WTC11 (cell line): ENCODE measurements at places on chromosomes 5 and 9.
A peak's percentile ranks its signal among the peaks of the same experiment; 100 is the strongest.

GRCh38 chr9:76395381-76395780 lies 1.2 kb upstream of the RFK start:
- H3K4me1 ChIP-seq, result peaks cover 11% of the 10 kb centered on the region
- peak overlapping the region; percentile 82 for H3K4me3 ChIP-seq
- no peak overlapping the region; the same call in 1 of the 2 replicates for H3K27ac ChIP-seq
- DNase-seq, result no peak
- no peaks in the 10 kb centered on the region; the same call in 1 of the 2 replicates for H3K27me3 ChIP-seq
- H3K36me3 ChIP-seq, result peaks cover 19% of the 10 kb centered on the region

DNA sequence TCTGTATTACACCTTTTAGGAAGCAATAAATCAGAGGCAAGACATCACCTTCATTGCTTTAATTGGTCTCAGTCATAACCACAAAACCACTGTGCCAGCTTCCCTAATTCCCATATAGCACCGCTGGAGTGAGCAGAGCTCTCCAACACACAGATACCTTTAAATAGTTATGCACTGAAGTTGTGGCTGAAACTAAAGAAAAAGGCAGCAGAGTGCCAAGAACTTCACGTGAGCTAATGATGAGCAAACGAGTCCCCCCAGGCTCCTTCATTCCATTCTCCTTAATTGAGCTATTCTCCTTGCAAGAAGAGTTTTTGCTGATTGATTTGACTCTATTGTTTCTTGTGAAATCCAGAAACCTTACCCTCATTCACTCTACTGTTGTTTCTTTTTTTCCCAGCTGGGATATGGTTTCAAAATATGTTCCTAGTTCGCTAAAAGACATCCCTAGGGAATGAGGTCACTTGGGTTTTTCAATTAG lies 501.5 kb downstream of the SPATA31D1 start:
- DNase-seq, result no peak
- H3K27me3 ChIP-seq, result no peaks in the 10 kb centered on the region
- peak overlapping the region; percentile 52; the same call in 1 of the 2 replicates for H3K27ac ChIP-seq
- no peak overlapping the region for H3K4me3 ChIP-seq

DNA sequence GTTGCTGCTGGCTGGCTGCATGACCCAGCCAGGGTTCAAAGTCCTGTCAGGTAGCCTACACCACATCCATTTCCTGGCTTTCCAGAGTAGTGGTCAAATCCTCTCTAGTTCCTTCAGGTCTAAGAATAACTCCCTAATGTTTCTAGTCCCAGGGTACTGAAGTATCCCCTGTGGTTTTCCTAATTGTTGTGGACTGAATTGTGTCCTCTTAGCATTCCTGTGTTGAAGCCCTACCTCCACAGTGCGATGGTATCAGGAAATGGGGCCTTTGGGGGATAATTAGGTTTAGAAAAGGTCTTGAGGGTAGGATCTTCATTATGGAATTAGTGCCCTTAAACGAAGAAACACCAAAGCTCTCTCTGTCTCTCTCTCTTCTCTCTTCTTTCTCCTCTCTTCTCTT lies 191.8 kb upstream of the CCNG1 start:
- H3K27ac ChIP-seq, result peak overlapping the region; percentile 17
- peaks cover 21% of the 10 kb centered on the region for H3K4me1 ChIP-seq
- no peaks in the 10 kb centered on the region for H3K27me3 ChIP-seq
- no peak for DNase-seq
- no peak overlapping the region for H3K4me3 ChIP-seq
- no peaks in the 10 kb centered on the region for H3K36me3 ChIP-seq

DNA sequence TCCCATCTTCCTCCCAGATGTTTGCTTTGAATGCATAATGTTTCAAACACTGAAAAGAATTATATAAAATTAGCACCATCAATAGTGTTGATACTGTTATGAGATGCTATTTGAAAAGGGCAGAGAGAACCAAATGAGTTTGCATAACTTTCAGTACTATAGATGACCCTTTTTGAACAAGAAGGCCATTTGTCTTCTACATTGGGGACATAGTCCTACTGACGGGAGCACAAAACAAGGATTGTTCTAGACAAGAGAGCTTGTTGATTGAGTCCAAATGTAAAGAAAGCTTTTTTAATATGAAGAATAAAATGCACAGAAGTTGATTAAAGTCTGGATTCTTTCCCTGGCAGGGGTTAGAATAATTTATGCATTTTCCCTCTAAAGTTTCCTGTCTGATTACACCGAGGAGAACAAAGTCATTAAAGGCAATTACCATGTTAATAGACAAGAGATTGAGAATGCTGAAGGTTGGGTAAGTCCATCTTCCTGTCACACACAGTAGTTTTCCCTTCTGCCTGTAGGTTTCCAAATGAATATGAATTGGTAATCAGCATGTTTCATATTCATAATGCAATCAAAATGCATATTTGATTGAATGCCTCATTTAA lies 32.8 kb upstream of the ADCY2 start:
- peaks cover 53% of the 10 kb centered on the region for H3K4me1 ChIP-seq
- DNase-seq, result no peak
- H3K27me3 ChIP-seq, result peaks cover 2% of the 10 kb centered on the region; the same call in 1 of the 2 replicates
- peaks cover 24% of the 10 kb centered on the region for H3K36me3 ChIP-seq
- no peak overlapping the region for H3K4me3 ChIP-seq

DNA sequence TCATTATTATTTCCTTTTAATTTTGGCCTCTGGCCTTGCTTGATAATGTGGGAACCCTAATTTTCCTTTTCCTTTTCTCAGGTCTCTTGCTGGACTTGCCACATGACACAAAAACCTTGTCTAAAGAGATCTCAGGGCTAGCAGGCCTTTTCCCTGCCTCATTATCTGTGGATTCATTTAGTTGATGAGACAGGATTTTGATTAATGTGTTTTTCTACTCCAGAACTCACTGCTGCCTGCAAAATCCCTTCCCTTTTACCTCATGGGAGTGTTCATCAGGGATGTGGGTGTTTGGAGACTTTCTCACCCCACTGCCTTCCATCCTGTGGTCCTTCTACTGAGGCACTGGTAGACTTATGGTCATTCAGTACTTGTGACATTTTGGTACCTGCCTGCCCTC lies 56.2 kb upstream of the MAMDC2 start:
- peaks cover 2% of the 10 kb centered on the region; the same call in 1 of the 2 replicates for H3K4me1 ChIP-seq
- no peak overlapping the region for H3K27ac ChIP-seq
- no peak for DNase-seq
- H3K4me3 ChIP-seq, result no peak overlapping the region
- H3K27me3 ChIP-seq, result no peaks in the 10 kb centered on the region; the same call in none of the 2 replicates
- no peaks in the 10 kb centered on the region for H3K36me3 ChIP-seq

DNA sequence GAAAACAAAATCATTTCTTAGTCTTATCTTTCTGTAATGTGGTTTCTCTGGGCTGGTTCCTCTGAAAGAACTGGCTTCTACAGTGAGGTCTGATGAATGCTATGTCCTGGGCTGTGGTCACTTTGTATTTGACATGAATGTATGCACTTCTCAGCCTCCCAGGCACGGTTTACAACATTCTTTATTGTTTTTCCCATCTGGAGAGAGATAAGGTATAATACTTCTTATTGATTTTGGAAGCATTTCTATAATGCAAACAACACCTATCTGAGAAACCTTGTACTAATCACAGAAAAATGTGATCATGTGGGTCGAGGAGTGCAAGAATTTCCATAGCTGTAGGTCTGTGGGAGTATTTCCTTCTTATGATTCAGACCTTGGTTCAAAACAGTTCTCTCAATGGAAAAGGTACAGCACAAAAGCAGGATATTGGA lies 46.9 kb downstream of the ACTBL2 start:
- H3K4me1 ChIP-seq, result no peaks in the 10 kb centered on the region
- H3K27ac ChIP-seq, result no peak overlapping the region
- DNase-seq, result no peak
- H3K4me3 ChIP-seq, result no peak overlapping the region
- H3K27me3 ChIP-seq, result no peaks in the 10 kb centered on the region

- DNase-seq, result no peak
- H3K4me3 ChIP-seq, result no peak overlapping the region
- H3K4me1 ChIP-seq, result peaks cover 9% of the 10 kb centered on the region
- peaks cover 4% of the 10 kb centered on the region; the same call in 1 of the 2 replicates for H3K36me3 ChIP-seq
- peaks cover 6% of the 10 kb centered on the region for H3K27me3 ChIP-seq
These were observed 797 bp upstream of the CCL27 start for GRCh38 chr9:34663303-34663605.

DNA sequence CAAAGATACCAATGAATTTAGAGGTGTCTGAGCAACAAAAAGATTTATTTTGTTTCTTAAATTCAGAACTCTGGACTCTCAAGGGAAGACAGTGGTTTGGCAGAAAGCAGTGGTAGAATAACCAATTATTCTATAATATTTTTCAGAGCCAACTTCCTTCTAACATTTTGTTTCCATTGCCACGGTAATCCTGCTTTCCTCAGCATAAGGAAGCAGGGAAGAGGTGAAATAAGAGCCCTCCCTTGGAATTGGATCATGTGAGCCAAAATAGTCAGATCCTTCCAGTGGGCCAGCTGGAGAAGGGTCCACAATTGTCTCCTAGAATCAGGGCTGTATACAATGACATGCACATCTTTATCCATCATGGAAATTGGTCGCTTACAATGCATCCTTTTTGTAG lies 130.0 kb upstream of the MAP1B start:
- no peak overlapping the region for H3K27ac ChIP-seq
- 0 out of 2 replicates have a peak, but pooled peaks cover 7% of the 10 kb centered on the region for H3K36me3 ChIP-seq
- H3K4me1 ChIP-seq, result no peaks in the 10 kb centered on the region
- H3K27me3 ChIP-seq, result no peaks in the 10 kb centered on the region
- no peak overlapping the region for H3K4me3 ChIP-seq
- no peak for DNase-seq

DNA sequence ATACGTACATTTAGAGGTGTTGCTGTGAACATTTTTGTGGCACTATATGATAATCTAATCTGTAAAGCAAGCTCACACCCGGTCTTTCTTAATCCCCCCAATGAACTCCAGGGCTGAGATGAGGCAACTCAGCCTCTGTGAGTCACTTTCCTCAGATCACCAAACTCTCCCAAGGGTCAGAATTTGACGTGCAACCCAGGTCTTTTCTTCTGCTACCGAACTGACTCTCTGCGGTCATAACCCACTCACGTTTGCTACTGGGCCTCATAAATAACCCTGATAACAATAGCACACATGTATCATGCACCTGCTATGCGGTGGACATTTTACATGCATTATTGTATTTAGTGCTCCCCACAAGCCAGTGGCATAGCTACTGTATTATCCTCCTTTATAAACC lies 153.1 kb downstream of the DROSHA start:
- no peak overlapping the region for H3K27ac ChIP-seq
- no peaks in the 10 kb centered on the region for H3K27me3 ChIP-seq
- no peaks in the 10 kb centered on the region for H3K36me3 ChIP-seq
- no peak overlapping the region for H3K4me3 ChIP-seq
- no peak for DNase-seq

GRCh38 chr5:150487199-150488061 lies 20.5 kb upstream of the NDST1 start:
- DNase-seq, result no peak
- H3K36me3 ChIP-seq, result no peaks in the 10 kb centered on the region
- H3K4me3 ChIP-seq, result peak overlapping the region; percentile 70
- peak overlapping the region; percentile 55 for H3K27ac ChIP-seq
- H3K4me1 ChIP-seq, result peaks cover 70% of the 10 kb centered on the region

DNA sequence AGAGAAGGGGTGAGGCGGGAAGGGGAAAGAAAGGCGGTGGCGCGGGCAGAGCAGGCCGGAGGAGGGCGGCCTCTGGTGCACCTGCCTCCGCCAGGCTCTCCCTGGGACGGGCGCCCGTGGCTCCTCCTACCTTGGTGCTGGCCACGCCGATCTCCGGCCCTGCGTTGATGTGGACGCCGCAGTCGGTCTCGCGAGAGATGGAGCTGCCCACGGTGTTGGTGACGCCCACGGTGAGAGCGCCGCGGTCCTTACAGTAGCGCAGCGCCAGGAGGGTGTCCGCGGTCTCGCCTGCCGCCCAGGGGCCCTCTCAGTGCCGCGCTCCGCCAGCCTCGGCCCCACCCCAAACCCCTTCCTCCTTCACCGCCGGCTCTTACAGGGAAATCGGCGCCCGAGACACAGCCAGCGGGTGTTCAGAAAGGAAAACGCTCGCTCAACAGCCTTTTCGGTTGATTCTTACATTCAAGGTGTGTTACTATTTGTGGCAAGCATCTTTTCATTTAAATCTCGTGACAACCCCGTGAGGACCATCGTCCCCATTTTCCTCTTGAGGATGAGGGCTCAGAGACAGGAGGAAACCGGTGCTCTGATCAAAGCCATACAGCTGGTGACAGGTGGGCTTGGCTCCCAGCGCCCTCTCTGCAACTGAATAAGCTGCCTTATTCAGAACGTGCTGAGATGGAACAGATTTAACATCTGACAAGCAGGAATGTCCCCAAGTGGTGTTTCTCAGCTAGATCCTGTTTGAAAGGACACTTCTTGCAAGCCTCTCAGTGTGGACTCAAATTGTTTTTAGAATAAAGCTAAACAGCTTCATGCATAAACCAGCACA lies 22.0 kb upstream of the MAPK9 start:
- peaks cover 21% of the 10 kb centered on the region for H3K4me1 ChIP-seq
- peak; percentile 69 for DNase-seq
- peak overlapping the region; percentile 61 for H3K4me3 ChIP-seq
- no peaks in the 10 kb centered on the region for H3K27me3 ChIP-seq
- peaks cover 56% of the 10 kb centered on the region for H3K36me3 ChIP-seq
- H3K27ac ChIP-seq, result peak overlapping the region; percentile 97

DNA sequence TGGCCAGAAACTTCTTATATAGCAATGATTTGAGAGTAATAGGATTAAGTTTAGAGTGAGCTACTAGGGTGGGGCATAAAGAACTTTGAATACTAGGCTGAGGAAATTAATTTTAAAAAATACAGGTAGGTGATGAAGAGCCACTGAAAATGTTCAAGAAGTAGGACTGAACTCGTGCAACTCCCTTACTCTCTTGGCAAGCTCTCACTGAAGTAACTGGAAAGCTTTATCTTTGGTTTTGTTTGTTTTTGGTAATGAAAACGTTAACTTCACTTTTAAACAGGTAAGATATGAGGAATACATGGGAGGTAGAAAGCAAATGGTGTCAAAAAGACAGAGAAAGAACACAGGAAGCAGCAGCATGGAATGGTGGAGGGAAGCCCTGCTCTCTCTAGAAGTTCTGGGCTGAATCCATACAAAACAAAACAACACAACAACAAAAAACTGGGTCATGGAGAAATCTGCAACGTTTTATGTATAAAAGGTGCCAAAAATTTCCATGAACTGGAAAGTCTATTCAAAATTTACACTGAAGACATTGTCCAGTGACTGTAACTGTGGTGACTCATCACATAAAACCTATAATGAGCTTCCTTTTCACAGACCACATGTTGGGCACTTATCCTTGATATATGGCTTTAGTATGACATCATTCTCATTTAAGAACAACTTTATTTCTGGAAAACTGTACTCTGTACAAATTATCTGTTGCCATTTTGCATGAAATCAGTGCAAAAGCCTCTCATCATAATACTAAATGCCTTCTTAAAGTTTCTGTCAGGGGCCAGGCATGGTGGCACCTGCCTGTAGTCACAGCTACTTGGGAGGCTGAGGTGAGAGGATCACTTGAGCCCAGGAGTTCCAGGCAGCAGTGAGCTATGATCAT lies 91.2 kb upstream of the CHD1 start:
- DNase-seq, result no peak
- H3K27ac ChIP-seq, result no peak overlapping the region
- no peak overlapping the region for H3K4me3 ChIP-seq
- no peaks in the 10 kb centered on the region for H3K4me1 ChIP-seq

DNA sequence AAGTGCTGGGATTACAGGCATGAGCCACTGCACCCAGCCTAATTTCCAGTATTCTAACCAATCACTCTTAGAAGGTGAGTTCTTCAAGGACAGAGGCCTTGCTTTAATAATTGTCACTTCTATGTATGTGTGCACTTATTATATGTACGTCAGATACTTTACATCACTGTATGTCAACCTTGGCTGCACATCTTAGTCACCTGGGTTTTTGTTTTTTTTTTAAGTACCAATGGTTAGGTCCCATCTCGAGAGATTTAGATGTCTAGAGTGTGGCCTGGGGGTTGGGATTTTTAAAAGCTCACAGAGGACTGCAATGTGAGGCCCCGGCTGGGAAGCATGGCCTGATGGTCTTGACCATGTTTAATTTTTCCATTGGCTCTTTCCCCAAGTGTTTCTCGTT lies 9.9 kb upstream of the GM2A start:
- H3K27ac ChIP-seq, result no peak overlapping the region
- H3K4me3 ChIP-seq, result no peak overlapping the region
- DNase-seq, result no peak
- H3K27me3 ChIP-seq, result no peaks in the 10 kb centered on the region; the same call in 1 of the 2 replicates
